ENCODE measurements at places on chromosomes 13 and 19.
A peak's percentile ranks its signal among the peaks of the same experiment; 100 is the strongest.

- DNase-seq: no peak
Measured at GRCh38 chr13:111790621-111791020, 276.3 kb upstream of the SOX1 start.

DNA sequence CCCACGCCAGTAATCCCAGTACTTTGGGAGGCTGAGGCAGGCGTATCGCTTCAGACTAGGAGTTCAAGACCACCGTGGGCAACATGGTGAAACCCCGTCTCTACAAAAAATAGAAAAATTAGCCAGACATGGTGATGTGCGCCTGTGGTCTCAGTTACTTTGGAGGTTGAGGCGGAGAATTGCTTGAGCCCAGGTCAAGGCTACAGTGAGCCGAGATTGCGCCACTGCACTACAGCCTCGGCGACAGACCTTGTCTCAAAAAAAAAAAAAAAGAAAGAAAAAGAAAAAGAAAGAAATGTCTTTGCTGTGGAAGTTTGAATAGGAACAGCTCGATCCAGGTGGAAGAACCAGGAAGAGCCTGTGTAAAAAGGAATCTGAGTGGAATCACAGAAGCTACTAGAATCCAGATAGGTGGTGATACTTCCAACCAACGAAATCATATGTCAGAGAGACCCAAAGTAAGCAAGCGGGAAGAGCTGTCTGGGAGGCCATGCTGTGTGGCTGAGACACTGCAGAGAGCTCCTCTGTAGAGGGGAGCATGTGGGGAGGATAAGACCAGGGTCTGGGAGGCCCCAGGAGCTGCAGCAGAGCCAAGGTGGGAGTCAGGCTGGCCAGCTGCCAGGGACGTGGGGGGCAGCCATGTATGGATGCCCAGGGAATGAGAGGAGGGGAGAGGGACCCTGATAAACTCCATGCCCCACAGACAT is 21.1 kb downstream of the LATS2 start:
- no peak for DNase-seq

- DNase-seq: peak; percentile 100
Measured at GRCh38 chr19:6373096-6373812, 660 bp downstream of the ALKBH7 start.

- DNase-seq: no peak
Measured at GRCh38 chr13:96474181-96474557, 384.3 kb downstream of the HS6ST3 start.

DNA sequence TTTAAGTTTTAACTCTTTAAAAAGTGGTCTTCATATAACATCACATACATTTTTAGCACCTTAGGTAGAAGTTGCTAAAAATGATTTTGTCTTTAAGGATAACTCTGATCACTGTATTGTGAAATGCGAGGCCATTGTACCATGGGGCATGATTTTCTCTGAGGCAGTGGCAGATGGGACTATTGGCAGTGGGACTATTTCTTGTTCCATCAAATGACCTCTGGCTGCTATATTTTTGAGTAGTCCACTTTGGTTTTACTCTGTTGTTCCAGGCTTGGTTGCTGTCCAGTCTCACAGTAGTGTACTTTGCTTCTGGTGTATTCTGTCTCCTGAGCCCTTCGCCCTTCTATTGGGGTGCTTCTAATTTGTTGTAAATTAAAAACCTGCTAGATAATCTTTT is 156.5 kb downstream of the ATP8A2 start:
- DNase-seq: no peak

GRCh38 chr13:33022986-33023385 is 6.8 kb downstream of the KL start:
- no peak for DNase-seq

GRCh38 chr19:3722443-3723109 is 14.4 kb downstream of the TJP3 start:
- DNase-seq: no peak

DNA sequence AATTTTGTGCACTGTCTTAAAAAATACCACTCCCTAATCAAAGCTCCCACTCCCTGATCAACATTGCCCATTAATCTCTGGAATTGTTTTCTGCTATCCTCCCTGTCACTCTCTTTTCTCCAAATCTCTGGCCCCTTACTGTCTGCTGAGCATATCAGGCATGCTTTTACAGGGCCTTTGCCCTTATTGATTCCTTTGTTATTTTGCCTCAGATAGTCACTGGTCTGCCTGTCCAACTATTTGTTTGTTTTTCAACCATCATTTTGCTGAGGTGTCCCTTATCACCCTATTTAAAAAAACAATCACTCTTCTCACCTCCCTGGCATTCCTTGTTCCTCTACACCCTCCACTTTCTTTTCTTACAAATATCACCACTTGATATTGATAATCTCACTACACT is 153.0 kb downstream of the PCDH9 start:
- DNase-seq: no peak

DNA sequence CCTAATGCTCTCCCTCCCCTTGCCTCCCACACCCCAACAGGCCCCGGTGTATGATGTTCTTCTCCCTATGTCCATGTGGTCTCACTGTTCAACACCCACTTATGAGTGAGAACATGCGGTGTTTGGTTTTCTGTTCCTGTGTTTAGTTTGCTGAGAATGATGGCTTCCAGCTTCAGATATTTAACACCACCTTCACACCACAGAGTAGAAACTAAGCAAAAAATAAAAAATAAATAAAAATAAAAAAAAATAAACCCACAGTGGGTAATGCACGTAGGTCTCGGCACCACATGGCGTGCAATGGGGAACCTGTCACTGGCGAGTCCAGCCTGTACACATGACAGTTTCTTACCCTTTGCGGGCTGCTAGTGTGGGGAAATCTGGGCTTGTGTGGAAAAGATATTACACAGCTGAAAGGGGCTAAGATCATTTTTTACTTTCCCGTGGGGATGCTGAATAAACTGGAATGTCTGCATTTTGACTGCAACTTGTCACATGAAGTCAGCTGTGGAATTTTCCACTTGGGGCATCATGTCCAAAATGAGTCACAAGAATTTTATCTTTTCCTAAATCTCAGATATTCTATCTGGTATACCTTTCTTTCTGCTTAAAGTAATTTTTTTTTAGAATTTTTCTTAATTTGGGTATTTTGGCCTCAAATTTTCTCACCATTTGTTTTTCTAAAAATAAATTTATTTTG is 170.5 kb downstream of the IRS2 start:
- no peak for DNase-seq

DNA sequence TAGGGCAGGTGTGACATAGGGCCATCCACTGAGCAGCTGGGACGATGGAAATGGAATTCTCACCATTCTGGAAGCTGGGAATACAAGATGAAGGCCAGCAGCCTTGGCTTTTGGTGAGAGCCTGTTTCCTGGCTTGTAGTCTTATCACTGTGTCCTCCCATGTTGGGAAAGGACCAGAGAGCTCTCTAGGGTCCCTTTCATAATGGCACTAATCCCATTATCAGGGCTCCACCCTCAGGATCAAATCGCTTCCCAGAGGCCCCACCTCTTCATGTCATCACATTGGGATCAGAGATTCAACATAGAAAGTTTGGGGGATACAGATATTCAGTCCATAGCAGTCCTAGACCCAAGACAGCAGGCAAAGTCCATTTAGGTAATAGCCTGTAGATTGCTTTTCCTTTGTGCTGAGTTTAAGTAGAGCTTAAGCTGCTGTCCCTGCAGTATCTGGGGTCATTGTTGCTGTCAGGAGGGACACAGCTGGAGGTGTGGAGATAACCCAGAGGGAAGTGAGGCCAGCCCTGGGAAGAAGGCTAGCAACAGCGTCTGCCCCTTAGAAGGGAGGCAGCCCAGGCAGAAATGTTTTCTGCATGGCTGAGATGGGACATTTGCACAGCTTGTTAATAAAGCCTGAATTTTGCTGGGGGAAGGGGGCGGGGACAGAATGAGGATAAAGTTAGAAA is 136.5 kb upstream of the GPR12 start:
- DNase-seq: no peak

DNA sequence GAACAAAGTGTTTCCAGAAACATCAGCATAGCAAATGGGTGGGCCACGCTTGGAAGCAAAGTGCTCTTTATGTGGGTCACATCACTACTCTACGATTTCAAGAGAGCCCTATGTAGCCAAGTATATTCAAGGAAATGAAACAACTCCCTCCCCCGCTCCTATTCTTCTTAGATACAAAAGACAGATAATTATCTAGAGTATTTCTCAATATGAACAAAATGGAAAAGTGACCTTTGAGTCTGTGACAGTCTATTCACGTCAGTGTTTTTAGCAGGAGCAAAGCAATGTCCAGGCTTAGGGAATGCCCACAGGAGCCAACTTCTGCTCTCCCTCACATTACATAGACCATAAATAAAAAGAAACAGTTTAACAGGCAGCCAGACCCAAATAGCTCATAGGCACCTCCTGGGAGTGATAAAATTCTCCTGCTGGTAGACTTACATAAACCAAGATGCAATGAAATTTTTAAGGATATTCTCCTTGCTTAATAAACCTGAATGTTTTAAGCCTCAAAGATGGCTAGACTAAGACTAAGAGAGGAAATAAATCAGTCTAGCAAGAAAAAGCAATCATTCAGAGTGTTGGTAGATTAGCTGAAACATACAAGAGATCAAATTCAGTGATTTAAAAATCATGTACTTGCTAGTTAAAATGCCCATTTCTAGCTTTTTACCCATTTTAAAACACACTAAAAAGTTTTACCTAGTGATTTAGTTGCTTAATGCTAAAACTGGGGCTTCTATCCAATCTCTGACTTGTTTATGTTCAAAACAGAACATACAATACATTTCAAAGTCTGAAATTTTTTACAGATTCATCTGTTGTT is 182.8 kb downstream of the RGCC start:
- DNase-seq: no peak

All from activated naive CD8-positive, alpha-beta T cell treated with anti-CD3 and anti-CD28 coated beads, Interleukin-2, amount 50 U/mL, for 24 hours (primary cell).